Erythroblast (primary cell): ENCODE measurements at places on chromosomes 16 and 17.

GRCh38 chr17:82948081-82948511 lies 108.3 kb upstream of the ZNF750 start:
- DNase-seq: no peak

- no peak for DNase-seq
These were observed 379.7 kb downstream of the CA10 start for GRCh38 chr17:51778842-51779241.

DNA sequence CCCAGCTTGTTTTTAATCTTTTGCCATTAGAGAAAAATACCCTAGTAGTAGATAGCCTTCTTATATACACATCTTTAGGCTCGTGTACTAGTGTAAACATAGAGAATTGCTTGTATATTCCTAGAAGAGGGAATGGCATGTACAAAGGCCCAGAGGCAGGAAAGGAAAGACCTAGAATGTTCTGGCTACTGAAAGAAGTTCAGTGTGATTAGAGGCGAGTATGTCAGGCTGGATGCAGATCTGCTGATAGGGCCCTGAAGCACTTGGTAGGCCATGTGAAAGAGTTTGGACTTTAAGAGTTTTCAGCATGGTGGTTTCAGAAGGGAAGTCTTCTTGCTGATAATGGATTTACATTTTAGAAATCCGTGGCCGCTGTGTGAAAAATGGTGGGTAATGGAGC lies 17.4 kb downstream of the CTCF start:
- DNase-seq: no peak

DNA sequence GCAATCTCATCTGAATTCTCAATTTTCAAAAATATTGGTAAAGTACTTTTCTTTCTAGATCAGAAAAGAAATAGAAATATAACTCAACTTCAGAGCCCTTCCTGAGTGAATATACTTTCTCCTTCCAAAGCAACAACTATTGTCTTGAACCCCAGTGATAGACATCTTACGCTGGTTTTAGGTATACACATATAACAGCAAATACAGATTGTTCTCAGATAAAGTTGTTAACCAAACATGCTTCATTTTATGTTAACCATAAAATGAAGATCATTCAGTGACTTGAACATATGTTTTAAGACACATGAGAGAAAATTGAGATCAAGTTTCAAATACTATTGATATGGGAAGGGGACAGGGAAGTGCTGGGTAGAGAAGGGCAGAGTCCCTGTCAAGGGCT lies 53.7 kb upstream of the C17orf78 start:
- no peak for DNase-seq

DNA sequence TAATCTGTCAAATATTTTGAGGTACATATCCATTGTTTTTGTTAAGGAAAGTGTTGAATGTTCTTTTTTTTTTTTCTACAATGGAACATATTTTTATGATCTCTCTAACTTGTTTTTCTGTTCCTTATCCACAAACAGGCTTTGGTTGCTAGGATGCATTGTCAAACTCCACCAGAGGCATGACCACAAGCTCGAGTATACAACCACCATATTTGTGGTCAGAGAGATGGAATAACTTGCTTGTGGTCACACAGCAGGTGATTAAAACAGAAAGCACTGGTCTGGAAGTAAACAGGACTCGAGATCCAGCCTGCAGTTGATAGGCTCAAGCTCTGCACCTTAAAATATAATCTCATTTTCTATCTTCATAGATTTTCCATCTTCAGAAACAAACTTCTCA lies 105.8 kb upstream of the ADAMTS18 start:
- DNase-seq: no peak

DNA sequence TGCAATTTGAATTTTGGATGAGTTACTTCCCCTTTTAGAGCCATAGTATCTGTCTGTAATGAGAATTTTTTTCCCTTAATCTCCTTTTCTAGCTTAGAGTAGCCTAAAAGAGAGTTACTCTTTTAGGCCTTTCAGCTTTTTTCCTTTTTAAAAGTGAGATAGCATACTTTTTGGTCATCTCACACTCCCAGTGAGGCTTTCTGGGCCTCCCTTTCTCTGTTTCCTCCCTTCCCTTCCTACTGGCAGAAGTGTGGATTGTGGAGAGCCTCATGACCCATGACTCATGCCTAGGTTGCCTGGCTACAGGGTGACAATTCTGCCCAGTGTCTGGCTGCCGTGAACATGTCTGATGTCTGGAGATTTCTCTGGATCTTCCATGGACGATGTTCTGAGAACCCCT lies 15.2 kb downstream of the KRT23 start:
- DNase-seq: no peak

- DNase-seq: no peak
These were observed 33.0 kb downstream of the NGFR start for GRCh38 chr17:49527927-49528651.

GRCh38 chr17:50719924-50720794 lies 756 bp downstream of the LUC7L3 start:
- peak; percentile 52 for DNase-seq

DNA sequence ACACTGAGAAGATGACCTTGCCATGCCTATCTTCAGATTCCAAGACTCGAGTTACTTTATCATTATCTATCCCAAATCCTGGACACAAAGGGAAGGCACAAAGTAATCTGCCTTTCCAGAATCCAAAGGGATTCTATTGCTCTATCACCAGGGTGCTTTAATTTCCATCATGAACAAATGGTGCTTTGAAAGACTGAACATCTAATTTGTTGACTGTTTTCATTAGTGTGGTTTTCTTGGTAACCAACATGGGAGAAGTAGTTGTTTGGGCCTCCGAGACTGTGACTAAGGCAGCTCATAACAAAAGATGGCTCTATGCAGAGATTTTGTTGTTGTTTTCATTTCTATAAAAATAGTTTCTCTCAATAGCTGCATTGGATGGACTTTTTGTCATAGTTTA lies 441.0 kb upstream of the SOX9 start:
- DNase-seq: no peak

DNA sequence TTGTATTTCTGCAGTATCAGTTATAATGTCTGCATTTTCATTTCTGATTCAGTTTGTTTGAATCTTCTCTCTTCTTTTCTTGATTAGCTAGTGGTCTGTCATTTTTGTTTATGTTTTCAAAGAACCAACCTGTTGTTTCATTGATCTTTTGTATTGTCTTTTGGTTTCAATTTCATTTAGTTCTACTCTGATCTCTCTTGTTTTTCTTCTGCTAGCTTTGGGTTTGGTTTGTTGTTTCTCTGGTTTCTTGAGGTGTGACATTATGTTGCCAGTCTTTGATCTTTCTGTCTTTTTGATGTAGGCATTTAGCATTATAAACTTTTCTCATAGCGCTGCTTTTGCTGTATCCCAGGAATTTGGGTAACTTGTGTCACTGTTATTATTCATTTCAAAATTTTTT lies 107.2 kb downstream of the PHKB start:
- DNase-seq: no peak

- peak; percentile 81 for DNase-seq
These were observed 13.8 kb downstream of the RIPOR1 start for GRCh38 chr16:67542464-67542863.

- peak; percentile 85 for DNase-seq
These were observed at the start of gene UNC13D for GRCh38 chr17:75843577-75844529. Gene UNC13D, minus strand, starts transcription at chr17:75844404. Its CDS starts 67 bp downstream, at chr17:75844337.

GRCh38 chr16:89147085-89147817 lies 24.3 kb upstream of the CDH15 start:
- no peak for DNase-seq

GRCh38 chr17:63476459-63476853 lies 405 bp upstream of the ACE start:
- no peak for DNase-seq

DNA sequence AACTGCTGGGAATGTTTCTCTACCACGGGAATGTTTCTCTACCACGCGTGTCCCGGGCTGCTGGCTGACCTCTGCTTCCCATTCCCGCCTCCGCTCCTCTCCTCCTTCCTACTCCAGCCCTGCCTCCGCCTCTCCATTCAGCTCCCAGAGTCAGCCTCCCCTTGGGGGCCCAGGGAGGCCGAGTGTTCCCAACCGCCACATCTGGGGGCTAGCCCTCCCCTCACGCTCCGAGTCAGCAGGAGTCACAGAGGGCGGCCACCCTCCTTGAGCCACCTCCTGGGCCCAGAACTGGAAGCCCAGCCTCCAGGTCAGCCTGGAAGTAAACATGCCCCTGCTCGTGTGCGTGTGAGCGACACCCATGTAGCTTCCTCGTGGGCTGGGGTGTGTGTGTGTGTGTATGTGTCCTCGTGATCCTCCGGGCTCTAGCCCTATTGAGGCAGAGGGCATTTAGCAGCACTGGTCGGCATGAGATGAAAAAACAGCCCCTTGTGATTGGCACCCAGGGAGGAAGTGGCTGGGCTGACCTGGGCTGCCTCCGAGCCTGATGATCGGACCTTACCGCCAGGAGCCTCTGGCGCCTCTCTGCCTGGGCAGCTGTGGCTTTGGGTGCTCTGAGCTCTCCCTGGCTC lies 7.3 kb downstream of the CYGB start:
- no peak for DNase-seq

- DNase-seq: no peak
These were observed 269.3 kb upstream of the TBX2 start for GRCh38 chr17:61130330-61130729.

DNA sequence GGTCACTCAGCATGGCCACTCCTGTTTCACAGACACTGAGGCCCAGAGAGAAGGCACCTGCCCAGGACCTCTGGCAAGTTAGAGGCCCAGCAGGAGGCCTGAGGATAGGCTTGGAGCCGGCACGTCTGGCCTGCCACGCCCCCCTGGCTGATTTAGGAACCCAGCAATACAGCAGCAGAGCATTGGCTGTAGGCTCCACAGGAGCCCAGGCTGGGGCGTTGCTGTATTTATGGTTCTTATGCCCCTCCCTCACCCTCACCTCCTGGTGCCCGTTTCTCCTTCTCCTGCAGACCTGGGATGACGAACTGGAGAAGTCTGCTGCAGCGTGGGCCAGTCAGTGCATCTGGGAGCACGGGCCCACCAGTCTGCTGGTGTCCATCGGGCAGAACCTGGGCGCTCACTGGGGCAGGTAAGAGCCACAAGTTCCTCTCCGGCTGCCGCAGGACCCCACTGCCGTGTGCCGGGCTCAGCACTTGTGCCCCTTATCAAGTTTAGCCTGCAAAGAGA lies 25.8 kb downstream of the CRISPLD2 start:
- no peak for DNase-seq

GRCh38 chr16:3856367-3857141 lies 24.0 kb downstream of the CREBBP start:
- no peak for DNase-seq

DNA sequence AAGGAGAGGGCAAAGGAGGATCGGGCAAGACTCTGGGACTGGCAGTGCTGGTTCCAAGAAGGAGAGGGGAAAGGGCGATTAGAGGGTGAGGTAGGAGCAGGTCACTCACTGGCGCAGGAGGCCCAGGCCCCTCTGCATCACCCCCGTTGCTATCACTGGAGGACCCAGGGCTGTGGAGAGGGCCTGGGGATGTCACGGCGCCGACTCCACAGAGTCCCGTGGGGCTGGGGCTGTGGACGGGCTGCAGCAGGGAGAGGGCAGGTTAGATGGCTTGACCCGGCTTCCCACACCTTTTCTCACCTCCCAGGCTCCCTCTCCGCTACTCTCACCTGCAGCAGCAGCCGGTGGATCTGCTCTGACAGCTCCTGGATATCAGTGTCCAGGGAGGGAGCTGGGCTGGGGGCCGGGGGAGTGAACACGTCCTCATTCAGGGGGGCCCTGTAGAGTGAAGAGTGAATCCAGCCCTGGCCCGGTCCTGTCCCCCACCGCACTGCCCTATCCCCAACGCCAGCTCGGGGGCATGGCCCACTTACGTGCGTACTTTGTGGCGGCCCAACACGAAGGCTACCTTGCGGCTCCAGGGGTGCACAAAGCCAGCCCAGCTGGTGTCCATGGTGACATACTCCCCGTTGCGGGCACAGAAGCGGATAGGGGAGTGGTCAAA lies 4.9 kb downstream of the PER1 start:
- DNase-seq: no peak

DNA sequence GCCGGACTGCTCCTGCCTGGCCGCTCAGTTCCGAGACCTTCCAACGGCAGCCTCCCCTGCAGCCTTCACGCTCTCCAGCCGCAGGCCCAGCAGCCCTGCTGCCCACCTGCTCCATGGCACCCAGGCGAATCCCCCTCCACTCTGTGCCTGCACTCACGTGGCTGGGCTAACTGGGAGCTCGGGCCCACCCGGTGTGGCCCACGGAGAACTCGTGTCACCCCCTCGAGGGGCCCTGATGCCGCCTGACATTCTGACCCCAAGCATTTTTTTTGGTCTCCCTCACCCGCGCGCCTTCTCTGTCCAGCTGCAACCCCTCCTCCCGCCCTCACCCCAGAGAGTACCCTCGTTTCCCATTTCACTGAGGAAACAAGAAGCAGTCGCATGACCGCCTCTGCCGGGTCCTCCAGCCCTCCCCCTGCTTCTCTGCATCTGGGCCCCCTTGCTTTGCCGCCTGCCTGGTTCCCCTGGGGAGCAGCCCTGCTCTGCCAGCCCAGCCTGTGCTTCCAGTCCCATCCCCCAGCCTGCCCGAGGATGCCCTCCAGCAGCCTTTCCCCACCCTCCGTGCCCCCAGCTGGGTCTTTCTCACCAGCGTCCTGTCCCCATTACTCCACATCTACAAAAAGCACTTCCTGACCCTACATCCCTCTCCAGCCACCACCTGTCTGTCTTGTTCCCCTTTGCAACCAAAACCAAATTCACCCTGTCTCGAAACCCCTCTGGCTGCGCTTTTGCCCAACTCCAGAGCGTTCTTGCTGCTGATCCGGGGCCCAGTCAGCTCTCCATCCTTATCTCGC lies 146.4 kb upstream of the CHMP6 start:
- no peak for DNase-seq

DNA sequence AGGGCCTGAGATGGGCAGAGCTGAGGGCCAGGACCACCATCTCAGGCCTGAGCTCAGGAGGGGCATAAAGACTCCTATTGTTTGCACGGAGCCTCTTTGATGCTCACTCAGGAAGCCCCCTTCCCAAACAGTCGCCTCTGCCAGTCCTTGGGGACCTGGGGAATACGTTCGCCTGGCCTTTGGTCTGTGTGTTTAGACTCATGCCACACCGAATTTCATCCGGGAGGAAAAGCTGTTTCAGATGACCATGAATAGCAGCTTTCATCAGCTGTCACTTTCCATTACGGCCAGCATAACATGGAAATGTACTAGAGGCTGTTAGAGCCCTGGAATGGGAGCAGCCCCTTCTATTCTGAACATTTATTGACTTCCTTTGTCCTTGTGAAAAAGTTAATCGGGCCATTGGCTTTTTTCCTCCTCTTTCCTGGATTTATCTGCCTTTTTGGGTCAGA lies 139.0 kb downstream of the HS3ST3A1 start:
- DNase-seq: no peak

- no peak for DNase-seq
These were observed 641 bp downstream of the KRTAP9-1 start for GRCh38 chr17:41190328-41190727.

- no peak for DNase-seq
These were observed 91.1 kb downstream of the C17orf67 start for GRCh38 chr17:56742601-56743000.
